ENCODE measurements at places on chromosomes 6 and 20.
A peak's percentile ranks its signal among the peaks of the same experiment; 100 is the strongest.

- DNase-seq = no peak
Measured at GRCh38 chr20:17990278-17990972, 21.6 kb downstream of the MGME1 start.

- no peak for DNase-seq
Measured at GRCh38 chr6:11018225-11018624, 25.9 kb downstream of the ELOVL2 start.

DNA sequence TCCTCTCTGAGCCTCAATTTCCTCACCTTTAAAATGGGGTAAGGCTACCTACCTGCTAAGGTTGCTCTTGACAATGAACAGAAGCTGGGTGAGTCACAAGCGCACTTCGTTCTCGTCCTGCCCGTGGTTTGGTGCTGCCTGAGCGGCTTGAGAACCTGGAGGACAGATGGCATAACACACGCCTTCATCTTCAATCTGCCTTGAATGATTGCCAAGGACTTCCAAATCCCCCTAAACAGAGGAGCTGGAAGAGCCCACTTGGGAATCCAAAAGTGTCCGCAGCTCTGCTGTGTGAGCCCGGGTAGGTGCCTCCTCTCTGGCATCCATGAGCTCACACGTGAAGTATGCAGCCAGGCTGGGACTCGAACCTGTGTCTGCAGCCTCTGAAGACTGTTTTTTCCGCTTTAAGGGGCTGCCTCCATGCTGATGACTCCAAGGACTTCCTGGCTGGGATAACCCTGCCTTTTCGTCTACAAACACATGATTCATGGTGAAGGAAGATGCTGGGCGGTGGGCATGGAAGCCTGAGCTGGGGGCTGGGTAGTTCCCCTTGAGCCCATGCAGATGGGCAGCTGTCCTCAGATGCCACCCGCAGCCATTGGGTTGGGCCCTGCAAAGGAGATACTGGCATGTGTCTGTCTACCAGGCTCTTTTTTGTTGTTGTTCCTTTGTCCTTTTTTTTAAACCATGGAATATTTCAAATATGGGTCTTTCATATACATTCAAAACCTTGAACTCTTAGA lies 25.3 kb upstream of the CSNK2A1 start:
- DNase-seq = no peak

DNA sequence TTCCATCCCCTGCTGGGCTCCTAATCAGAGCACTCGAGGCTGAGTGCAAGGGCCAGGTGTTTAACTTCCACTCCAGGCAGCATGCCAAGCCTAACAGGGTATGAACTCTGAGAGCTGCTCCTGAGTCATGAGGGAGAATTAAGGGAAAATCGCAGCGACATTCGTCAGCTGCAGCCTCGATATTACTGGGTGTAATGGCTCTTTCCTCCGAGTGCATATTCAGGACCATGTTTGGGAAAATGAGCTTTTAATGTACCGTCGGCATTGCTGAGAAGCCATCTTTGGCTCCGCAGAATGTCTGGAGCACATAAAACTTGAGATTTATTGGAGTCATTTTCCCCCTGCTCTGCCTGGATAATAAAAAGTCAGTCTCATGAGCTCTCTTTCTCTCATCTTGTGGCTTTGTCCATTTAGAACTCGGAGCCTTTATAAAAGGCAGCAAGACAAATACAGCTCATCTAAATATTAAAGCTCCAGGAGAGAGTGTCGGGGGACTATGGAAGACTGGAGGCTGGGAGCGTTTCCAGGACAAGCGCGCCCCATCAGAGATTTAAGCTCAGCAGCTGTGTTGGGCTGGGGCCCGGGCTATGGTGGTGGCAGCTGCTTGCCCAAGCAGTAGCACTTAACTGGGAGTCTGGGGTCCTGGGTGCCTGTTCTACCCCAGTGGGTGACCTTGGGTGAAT lies 103.7 kb downstream of the TOX2 start:
- no peak for DNase-seq

DNA sequence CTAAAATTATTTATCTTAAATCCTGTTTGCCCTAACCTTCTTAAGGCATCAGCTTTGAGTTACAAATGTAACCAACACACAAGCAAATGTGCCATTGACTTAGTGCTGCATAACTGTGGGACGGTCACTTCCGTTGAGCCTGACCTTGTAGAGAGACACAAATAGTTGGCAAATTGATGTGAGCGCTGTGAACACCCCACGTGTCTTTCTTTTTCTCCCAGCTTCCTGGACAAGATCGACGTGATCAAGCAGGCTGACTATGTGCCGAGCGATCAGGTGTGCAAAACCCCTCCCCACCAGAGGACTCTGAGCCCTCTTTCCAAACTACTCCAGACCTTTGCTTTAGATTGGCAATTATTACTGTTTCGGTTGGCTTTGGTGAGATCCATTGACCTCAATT lies 56.4 kb downstream of the GNAS start:
- no peak for DNase-seq

- DNase-seq = peak; percentile 97
Measured at GRCh38 chr20:46333161-46333991, 25.1 kb upstream of the CDH22 start.

DNA sequence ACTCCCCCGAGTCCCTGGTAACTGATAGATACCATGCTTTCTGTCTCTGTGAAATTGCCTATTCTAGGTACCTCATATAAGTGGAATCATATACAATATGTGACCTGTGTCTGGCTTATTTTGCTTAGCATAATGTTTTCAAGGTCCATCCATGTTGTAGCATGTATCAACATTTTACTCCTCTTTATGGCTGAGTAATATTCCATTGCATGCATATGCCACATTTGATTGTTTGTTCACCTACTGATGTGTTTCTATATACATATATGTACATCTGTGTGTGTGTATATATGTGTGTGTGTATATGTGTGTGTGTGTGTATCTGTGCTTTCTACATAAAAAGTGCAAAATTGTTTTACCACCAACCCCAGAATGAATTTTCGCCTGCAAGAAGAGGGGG lies 119.1 kb downstream of the ADAT2 start:
- no peak for DNase-seq

DNA sequence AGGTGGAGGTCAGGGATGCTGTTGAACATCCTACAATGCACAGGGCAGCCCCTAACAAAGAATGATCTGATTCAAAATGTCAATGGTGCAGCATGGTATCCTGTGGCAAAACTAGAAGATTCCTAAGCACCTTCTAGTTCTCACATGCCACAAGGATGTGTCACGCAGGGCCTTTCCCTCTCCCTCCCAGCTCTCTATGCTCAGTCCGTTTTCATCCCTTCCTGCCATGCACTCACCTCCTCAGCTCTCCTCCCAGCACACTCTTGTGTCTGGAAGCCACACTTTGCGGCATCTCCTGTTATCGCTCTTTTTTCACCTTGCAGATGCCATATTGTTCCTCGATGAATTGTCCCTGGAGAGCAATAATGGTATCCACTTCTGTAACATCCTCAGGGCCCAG lies 263.4 kb downstream of the CDC5L start:
- no peak for DNase-seq

DNA sequence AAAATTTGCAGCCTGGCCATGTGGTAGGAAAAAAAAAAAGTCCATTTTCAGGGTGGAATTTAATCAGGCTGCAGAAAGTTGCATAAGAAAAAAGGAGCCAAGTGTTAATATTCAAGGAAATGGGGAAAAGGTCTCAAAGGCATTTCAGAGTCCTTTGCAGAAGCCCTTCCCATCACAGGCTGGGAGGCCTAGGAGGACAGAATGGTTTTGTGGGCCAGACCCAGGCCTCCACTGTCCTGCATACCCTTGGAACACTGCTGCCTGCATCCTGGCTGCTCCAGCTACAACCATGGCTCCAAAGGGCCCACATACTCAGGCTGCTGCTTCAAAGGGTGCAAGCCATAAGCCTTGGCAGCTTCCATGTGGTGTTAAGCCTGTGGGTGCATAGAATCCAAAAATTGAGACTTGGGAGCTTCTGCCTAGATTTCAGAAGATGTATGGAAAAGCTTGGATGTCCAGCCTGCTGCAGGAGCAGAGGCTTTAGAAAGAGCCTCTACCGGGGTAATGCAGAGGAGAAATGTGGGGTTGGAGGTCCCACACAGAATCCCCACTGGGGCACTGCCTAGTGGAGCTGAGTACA lies 239.0 kb upstream of the STXBP5 start:
- no peak for DNase-seq

DNA sequence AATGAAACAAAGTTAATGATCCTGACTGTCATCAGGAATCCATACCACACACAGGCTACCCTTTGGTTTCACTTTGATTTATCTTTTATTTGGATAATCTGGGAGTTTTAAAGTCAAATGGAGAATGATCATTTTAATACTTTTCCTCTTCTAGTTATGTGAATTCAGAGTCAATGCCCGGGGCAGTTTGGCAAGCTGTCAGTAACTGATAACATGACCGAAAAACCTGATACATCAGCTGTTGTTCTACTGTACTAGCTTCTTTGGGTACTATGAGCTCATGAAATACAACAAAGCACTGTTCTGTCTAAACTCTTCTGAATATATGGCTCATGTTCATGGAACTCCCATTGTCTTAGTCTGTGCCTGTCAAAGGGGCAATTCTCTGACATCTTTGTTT lies 30.2 kb downstream of the KLHL31 start:
- no peak for DNase-seq

DNA sequence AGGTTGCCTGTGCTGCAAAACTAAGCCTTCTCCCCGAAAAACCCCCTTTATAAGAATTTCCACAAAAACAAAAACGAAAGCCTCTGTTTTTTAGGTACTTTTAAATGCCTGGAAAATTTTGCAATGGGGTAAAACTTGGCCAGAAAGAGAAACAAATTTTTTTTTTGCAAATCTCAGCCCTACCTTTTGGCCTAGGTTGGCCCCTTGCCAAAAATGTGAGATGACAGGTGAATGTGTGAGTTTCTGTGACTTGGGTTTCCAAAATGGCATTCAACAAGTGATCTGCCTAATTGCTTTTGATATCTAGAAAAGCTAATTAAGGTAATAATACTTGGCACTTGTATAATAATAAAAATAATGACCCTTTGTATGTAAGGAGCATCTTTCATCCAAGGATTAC lies 48.4 kb downstream of the MAFB start:
- DNase-seq = no peak

- DNase-seq = no peak
Measured at GRCh38 chr6:100865525-100865924, 15.6 kb downstream of the ASCC3 start.

- no peak for DNase-seq
Measured at GRCh38 chr20:23027721-23028120, 7.4 kb upstream of the SSTR4 start.

DNA sequence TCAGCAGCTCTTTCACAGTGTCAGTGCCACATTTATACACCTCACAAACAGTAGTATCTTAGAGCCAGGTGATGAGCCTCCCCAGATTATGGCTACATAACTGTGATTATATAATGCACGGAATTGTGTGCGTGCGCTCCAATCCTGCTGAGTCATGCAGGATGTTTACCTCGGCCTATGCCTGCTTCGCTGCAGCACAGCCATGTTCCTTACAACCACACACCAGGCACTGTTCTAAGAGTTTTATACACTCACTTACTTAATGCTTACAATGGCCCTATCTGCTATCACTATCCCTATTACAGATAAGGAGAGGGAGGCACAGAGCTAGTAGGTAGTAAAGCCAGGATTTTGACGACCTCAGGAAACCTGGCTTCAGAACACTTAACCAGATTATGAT lies 7.3 kb downstream of the ZKSCAN3 start:
- no peak for DNase-seq

DNA sequence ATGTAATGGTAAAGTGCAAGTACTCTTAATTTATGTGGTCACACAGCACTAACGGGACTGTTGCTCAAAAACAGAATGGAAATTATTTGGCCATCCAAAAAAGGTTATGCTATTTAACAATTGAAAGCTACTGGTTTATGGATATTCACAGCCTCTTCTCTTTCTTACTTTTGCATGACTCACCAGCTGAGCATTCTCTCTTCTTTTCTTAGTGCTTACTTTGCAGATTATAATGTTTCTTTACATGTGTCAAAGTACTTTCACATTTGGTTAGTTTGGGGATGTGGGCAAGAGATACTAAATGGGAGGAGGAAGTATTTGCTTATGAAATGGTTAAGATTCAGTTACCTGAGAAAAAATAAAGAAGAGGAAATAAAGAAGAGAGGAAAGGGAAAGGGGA lies 610.5 kb downstream of the HTR1B start:
- DNase-seq = no peak

DNA sequence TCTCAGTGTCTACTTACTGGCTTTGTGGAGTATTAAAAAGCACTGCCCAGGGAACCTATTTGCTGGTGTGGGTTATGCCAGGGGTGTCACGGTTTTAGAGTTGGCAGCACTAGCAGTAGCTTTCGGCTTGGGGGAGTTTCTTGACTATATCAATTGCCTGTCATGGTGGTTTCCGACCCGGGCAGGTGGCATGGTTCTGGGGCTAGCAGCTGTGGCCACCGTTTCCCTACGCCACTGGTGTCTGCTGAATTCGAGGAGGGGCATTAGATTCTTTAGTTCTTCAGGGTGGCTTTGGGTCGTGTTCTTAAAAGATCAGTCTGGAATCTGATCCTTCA lies 55.6 kb upstream of the FOXC1 start:
- no peak for DNase-seq

DNA sequence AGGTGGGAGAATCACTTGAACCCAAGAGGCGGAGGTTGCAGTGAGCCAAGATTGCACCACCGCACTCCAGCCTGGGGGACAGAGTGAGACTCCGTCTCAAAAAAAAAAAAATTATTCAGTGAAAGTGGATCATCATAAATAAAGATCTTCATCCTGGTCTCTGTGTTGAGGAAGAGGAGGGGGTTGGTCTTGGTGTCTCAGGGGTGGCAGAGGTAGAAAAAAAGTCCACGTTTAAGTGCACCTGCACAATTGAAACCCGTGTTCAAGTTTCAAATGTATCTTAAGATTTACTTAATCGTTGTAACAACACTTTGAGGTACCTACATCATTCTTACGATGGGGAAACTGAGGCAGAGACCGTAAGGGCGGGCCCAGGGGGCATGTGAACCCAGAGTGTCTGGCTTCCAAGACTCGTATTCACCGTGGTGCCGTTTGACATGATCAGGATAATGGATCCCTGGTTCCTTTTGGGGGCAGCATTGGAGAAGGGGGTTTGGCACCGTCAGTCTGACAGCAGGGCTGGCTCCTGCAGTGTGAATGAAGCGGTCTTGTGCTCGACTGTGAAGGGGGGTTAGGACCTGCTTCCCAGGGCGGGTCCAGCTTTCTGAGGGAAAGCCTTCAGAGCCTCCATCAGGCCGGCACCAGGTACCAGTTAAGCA lies 32.9 kb upstream of the ID1 start:
- no peak for DNase-seq

GRCh38 chr6:39202166-39202565 lies 27.1 kb downstream of the KCNK5 start:
- no peak for DNase-seq

DNA sequence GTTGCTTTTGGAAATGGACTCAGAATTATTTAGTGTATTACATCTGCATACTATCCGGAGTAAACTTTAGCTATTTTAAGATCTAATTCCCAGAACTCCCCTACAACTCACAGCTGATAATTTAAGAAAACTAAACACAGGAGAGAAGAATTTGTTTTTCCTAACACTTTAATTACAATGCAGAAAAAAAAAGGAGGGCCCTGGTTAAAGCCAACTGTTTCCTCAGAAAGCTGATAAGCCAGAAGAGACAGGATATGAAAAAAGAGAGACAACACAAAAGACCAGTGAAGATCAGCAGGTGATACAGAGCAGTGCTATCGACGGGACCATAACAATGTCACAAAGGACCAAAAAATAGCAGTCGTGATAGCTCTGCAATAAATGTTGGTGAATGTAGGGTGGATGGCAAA lies 5.8 kb downstream of the IFNGR1 start:
- no peak for DNase-seq
